ENCODE measurements at places on chromosomes 2 and 18. TPM values are rescaled to one million over a fixed set of nuclear protein-coding genes. Genes with fewer than 3 reads are reported as not detected.

SCN3A gene
- 5.0 TPM for total RNA-seq

SELENOI gene
- 31.2 TPM for total RNA-seq

FTCDNL1 gene
- total RNA-seq = 6.2 TPM

TMEM247 gene
- total RNA-seq = not detected

METAP1D gene
- total RNA-seq = 30.9 TPM

NT5C1B gene
- 0.13 TPM for total RNA-seq

DNA sequence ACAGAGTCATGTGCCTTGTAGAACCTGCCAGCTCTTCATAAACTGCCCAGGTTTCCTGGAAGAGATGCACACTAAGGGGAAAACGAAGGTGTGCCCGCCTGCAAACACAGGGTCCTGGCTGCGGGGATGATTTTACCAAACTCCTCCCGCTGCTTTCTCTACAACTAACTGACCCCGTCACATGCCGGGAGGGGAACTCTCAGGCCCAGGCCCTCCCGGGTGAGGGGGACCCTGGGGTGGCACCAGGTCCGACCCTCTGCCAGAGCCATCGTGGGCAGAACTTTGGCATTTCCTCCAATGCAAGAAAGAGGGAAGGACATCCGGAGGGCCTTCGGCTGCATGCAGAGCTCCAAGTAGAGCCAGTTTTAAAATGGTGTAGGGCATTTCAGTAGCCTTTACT is 28.6 kb downstream of the CAPN13 start:
- no peak for DNase-seq

GRCh38 chr2:100409975-100410647 is 7.4 kb downstream of the CHST10 start:
- DNase-seq = no peak

- no peak for DNase-seq
These were observed 1.7 kb upstream of the SCYGR2 start for GRCh38 chr2:227597036-227597435.

DNA sequence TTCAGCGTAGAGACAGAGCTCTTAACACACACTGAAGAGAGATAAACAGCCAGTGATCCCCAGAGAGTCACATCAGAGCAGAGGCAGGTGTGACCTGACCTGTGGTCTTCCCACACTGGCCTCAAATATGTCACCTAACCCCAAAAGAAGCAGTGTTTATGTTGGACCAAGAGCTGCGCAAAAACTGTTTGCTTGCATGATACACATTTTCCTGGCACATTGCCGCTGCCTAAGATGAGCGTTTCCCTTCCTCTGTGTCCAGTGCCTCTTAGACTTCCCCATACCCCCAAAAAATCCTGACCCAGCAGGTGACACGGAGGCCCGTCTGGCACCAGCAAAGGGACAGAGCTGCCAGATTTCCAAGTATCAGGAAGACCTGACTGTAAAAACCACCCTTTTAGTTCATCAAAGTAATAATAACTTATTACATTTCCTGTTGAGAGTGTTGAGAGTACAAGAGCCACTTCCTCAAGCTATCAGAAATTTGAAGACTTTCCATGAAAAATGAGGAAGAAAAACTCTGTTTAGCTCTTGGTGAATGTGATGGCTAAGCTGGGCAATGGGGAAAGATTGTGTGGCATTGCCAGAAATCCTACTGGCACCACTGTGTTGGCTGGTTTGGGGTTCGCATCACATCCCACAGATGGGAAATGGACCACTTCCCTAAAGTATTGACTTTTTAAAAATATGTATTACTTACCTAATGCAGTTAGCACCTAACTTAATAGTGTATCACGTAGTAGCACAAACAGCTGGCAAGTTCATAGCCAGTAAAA is 6.7 kb downstream of the TNFRSF11A start:
- DNase-seq = peak; percentile 44

- DNase-seq = no peak
These were observed 25.9 kb downstream of the CNGA3 start for GRCh38 chr2:98372121-98372520.

- DNase-seq = no peak
These were observed 221.9 kb upstream of the COL3A1 start for GRCh38 chr2:188752311-188752710.

- DNase-seq = no peak
These were observed 42.2 kb downstream of the MFSD6 start for GRCh38 chr2:190450363-190450762.

DNA sequence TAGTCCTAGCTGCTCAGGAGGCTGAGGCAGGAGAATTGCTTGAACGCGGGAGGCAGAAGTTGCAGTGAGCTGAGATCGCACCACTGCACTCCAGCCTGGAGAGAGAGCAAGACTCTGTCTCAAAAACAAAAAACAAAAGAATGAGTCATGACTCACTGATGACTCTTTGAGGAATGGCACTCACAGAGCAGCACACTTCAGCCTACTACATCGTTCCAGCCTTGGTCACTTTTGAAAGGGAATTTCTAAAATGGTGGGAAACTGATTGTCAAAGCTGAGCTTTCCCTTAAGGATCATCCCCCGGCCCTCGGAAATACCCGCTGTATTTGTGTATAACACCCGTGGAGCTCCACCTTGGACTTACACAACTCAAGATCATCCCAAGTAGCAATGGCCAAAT is 217.3 kb upstream of the HS6ST1 start:
- DNase-seq = no peak

DNA sequence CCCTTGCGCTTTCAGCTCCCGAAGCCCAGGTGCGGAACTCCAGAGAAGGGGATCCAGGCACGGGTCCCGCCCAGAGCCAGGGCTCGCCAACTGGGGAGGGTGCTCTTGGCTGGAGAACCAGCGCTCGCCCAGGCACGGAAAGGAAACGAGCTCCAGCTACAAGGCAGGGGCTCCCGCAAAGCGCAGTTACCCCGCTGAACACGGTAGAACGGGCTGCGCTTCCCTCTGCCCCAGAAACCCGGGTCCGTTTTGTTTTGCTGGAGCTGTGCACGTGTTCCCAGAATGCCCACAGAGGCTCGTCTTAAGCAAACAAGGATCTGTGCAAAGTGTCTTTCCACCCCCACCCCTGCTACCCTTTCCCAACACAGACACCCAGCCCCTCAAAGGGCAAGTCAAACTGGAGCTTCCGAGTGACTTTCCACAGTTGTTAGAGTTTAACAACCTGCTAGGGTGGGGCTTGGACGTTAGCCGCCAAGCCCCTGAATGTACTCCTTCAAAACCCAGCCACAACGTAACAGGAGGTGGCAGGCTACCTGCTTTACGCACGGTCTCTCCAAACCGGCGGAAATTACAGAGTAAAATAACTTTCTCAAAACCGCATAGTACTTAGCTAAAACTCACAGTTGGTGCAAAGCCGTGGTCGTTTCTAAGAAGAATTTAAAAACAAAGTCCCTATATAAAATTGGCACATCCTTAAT is 775 bp downstream of the RNF125 start:
- DNase-seq = peak; percentile 30

GRCh38 chr18:5424903-5425664 is 118.7 kb downstream of the EPB41L3 start:
- DNase-seq = no peak

DNA sequence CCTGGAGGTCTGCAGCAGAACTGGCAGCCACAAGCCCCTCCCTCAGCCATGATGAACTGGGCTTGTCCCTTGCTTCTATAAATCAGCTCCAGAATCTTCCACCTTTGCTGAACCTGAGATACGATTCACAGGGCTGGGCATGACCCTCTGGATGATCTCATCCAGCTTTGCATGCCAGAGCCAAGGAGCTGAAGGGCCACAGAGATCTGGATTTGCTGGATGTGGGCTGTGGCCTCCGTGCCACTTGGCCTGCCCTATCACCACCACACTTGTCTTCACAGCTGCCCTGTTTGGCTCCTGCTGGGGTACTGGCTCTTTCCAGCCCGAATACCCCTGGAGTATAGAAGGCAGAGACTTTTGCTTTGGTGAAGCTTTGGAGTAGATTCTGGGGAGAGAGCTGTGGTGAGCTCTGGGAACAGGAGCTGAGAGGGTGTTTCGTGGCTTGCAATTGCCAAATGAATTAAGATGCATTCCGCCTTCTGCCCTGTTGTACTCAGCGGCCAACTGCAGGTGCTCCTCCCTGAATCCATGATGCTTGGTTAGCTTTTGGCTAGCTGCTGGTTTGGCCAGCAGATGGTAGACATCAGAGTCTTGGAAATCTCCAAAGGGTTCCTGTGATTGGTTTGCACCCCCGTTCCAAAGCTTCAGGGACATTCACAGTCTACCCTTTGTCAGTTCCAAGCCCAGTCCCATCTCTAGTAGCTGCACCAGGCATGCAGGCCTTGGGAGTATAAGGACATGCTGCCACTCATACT is 30.9 kb upstream of the GIGYF2 start:
- DNase-seq = no peak

DNA sequence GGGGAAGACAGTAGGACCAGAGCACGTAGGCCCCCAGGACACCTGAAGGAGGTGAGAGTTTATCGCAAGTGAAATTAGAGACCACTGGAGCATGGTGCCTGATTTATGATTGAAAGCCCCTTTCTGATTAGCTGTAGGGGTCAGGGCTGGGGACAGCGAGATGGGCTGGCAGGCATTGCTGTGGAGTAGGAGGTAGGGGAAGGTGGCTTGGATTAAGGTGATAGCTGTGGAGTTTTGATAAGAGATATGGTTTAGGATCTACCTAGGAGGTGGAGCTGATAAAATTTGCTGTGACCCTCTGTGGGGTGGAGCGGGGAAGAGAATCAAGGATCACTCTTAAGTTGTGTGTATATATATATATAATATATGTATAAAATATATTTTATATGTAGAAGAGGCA is 157.5 kb downstream of the CD8B2 start:
- no peak for DNase-seq

- no peak for DNase-seq
These were observed 13.0 kb downstream of the DIPK1C start for GRCh38 chr18:74444104-74444503.

DNA sequence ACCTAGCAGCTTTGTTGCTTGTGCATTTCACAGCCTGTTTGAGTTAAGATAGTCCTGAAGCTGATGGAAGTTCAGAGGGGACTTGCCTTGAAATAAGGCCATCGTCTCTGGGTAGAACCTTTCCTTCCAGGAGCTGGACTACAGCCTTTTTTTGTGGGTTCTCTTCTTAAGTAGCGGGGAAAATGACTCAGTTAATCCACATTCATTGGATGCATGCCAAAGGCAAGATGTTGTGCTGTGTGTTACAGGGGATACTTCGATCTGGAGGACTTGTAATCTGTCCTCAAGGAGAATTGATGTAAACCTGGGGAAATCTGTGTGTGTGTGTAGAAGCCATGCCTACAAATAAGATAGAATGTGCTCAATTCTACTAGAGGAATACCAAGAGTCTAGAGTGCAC is 46.8 kb downstream of the RPIA start:
- no peak for DNase-seq

GRCh38 chr18:29181151-29181901 is 1004.4 kb upstream of the CDH2 start:
- no peak for DNase-seq

- peak; percentile 63 for DNase-seq
These were observed 866 bp downstream of the CRIM1 start for GRCh38 chr2:36356298-36356989.

DNA sequence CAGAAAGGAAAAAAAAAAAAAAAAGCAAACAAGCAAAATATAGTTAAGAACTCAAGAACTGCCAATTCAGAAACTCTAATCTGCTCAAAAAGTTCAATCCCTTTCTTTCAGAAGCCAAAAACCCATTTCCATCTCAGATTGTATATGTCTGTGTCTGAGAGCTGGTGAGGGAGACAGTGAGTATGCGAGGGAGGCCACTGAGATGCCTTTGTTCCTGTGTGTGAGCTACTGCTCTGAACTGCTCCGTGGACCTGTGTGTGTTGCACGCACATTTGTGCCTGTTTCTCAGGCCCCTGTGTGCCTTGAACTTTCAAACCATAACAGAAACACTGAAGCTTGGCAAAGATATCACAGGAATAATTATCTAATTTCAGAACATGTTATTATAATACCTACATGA is 2.5 kb upstream of the PKDCC start:
- no peak for DNase-seq

- DNase-seq = no peak
These were observed 14.7 kb downstream of the PCARE start for GRCh38 chr2:29059624-29060023.

- DNase-seq = no peak
These were observed 200.0 kb downstream of the GLI2 start for GRCh38 chr2:120935339-120936313.

DNA sequence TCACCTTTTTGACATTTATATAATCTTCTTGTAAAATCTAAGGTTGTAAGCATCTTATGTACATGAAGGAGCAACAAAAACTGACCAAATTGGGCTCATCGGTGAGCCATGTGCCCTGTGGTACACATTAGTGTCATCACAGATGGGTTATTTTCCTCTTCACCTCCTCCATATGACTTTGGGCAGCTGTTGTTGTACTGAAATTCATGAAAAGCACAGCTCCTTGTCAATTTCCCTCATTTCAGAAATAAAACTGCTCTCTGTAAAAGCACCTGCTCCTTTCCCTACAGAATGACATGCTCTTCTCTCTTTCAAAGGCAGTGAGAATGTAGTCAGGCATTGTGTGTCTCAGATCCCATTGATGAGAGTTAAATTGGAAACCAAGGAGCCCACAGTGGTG is 42.0 kb downstream of the DTNA start:
- no peak for DNase-seq

DNA sequence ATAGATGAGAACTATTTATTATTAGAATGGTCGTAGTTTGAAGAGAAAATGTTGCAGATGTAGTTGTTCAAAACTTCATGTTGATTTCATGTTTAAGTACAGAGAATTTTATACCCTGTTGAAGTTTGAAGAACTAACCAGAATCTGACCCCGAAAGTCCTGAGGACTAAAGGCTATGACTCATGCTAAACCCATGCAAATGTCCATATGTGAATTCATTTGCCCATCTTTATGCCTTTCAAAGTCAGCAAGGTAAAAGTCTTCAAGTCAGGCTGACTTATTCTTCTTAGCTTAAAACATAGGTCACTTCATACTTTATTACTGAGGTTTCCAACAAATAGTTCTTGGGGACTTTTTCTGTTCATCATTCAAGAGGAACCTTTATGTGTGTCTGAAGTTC is 185.5 kb downstream of the CCDC85A start:
- no peak for DNase-seq

- no peak for DNase-seq
These were observed 155.3 kb downstream of the SEPTIN10 start for GRCh38 chr2:109458512-109458911.

All from thyroid gland (tissue), 4 donors.